ENCODE measurements at places on chromosomes 13 and 19. TPM values are rescaled to one million over a fixed set of nuclear protein-coding genes. Genes with fewer than 3 reads are reported as not detected.

Gene WDR87
- not detected for total RNA-seq

Gene ADGRE3
- total RNA-seq, result 1.2 TPM

DNA sequence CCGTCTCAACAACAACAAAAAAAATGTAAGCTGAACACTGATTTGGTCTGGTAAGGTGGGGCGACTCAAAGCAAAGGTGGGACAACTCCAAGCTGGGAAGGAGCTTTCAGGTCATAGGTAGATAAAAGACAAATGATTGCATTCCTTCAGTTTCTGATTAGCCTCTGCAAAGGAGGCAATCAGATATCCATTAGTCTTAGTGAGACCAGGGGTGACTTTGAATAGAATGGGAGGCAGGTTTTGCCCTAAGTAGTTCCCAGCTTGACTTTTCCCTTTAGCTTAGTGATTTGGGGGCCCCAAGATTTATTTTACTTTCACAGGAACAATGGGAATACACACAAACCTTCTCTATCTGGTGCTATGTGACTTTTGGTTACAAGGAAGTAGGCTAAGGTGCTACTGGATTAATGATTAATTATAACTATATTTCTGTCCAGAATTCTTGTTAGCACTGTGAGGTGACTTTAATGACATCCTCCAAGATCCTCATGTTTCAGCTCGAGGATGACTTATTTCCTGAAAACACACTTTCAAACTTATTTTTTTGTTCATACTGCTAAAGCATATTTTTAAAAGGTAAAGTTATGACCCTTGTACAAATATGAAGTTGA lies 10.6 kb upstream of the MTRF1 start:
- DNase-seq, result no peak

GRCh38 chr19:46978171-46978869 lies 41.3 kb upstream of the NPAS1 start:
- DNase-seq, result no peak

DNA sequence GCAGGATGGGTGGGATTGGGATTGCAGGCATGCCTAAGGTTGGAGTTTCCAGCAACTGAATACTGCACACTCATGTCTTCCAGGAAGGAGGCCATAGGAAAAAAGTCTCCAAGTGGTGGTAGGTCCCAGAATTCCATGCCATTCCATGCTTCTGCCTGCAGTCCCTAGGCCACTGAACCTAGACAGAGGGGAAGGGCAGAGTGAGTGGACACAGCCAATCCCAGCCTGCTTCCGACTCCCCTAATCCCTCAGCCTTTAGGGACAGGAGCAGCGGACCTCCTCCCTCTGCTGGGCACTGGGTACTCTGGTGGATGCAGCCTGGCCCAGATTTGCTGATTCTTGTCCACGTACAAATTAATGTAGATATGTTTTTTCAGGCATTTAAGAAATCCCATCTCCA lies 17.0 kb downstream of the VSTM2B start:
- DNase-seq, result no peak

DNA sequence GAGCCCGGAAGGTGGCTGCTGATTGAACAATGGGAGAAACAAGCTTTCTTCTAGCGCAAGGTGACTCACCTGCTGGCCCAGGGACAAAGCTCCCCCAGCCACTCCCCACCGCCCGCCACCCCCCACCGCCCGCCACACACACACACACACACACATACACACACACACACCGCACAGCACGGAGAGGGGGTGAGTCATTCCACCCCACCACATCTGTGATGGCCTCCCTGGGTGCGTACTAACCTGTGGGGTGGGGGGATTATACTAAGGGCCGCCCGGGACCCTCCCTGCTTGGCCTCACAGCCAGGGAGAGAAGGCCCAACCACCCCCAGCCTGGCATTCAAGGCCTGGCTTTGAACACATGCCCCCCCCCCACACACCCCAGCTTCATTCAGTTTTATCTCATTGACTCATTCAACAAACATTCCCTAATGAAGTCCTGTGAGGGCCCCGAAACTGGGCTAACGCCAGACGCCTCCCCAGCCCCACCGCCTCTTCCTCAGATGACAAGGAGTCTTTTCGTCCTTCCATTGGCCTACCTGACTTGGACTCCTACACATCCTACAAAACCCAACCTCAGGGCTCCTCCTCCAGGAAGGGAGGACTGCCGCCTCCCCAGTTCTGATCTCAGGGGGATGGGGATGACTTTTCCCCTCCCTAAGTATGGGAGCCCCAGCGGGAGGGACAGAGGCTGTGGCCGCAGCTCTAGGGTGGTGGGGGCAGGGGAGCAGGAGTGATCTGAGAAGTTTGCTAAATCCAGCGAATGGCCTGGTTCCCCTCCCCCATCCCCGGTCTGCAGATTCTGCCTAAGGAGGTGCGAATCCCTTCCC lies 5.8 kb upstream of the ONECUT3 start:
- DNase-seq, result no peak

DNA sequence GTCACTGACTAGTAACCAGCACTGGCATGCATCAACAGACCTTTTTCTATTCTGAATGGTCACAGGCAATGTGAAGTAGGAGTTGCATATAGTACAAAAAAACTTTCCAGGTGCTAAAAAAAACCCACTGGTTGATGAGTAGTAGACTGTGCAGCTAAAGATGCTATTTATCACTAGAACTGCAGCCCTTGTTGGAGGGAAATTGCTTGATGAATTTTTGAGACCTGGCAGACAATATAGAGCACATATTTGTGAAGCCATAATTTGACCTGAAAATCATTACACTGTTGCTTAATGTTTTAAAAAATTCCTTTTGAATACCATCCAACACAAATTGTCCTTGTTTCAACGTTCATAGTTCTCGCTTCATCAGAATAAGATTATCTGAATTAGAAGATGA lies 441.0 kb downstream of the KLF12 start:
- DNase-seq, result no peak

DNA sequence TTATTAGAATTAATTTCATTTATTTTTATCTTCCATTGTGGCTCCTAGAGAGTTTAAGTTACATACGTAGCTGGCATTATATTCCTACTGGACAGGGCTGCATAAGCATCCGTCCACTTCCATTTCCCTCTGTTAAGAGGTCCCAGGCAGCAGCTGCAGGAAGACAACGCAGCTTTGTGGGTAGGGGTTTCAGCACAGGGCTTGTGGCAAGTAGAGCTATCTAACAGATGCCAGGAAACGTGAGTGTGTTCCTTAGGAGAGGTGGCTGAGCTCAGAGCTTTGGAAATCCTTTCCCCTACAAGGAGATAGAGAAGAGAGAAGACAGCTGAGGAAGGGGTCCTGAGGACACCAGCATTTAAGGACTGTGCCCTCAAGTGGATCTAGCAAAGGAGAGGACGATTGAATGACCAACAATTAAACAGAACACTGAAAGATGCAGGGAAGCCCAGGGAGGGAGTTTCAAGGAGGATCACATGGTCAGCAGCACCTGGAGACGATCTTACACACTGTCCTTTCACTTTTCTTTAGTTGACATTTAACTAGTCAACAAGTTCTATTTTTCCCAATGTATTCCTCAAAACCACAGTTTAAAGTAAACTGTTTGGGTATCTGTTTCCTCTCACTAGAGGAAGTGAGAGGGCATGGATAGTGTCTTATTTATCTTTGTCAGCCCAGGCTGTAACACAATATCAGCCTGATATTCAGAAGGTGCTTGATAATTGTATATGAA lies 2.3 kb upstream of the N4BP2L1 start:
- DNase-seq, result no peak

DNA sequence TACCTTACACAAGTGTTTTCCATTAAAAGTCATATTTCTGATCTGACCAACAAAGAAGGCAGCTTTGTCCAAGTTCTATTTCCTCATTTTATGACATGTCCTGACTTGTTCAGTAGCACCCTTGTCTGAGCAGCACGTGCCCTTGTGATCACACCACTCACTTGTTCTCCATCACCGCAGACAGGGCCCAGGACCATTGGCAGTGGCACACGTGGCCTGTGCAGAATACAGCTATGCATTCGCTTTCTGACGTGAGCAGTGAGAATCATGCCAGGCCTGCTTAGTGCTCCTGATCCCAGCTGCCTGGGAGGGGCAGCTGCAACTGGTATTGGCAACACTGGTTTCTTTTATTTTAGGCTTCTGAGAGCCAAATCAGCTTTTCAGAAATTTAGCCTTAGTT lies 134.2 kb downstream of the FRY start:
- DNase-seq, result no peak

GRCh38 chr19:547117-547516 lies 3.3 kb downstream of the GZMM start:
- DNase-seq, result no peak

Gene SULT2A1
- not detected for total RNA-seq

Gene KLK6
- total RNA-seq, result 7.3 TPM

Gene AXL
- 36.2 TPM for total RNA-seq

DNA sequence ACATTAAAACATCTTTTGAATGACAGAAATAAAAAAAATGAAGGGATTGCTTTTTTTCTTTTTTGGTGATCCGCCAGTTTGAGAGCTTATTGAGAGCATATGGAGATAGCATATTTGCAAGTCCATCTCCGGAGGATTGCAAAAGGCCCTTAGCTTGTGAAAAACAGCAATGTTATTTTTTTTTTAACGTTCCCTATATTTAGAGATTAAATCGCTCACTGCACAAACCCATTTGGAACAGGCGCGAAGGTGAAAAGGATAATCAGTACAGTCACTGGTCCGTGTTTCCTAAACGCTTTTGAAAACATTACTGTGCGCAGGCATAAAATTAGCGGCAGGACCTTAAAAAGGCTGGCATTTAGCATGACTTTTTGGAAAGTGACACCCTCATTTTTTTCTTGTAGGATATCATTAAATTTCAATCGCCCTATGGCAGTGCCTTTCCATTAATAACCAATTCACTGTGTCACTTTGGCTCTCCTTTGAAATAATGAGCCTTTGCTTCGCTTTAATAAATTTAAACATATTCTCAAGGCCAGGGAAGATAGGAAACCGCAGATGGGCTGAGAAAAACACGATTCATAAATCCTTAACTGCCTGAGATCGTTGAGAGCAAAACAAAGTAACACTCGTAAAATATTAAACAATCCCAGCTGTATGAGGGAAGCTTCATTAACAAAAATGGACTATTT lies 342.2 kb downstream of the DACH1 start:
- peak; percentile 62 for DNase-seq

Gene MRPL57
- 9.8 TPM for total RNA-seq

GRCh38 chr13:33352041-33352440 lies 66.5 kb upstream of the STARD13 start:
- DNase-seq, result no peak

DNA sequence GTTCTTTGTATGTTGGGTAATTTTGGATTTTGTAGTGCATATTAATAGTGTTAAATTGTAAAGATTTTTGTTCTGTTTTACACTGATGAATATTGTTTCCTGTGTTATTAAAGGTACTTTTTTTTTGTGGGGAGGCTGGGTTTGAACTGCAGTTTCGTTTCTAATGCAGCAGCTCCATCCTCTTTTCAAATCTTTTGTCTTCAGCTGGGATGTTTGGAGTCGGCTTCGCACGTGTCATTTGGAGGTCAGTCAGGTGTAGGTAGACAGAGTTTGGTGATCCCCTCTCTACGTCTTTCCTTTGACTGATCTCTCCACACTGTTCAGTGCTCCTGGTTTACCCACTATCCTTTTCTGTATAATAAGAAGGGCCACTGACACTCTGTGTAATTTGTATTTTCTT lies 30.3 kb downstream of the TDRD3 start:
- no peak for DNase-seq

DNA sequence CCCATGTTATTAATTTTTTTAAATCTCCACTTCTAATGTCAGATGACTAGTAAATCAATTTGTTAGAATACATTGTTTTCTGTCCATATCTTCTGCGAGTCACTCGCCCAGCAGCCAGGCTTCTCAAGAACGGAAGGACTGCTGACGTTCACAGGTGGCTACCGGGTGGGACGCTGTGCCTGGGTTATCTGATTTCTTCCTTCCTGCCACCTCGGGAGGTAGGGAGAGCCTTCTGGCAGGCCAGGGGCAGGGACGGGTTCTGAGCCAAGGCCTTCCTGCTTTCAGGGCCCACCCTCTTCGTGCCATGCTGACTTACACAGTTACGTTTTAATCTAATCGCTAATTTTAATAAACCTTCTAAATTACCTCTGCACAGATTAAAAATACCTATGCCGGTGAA lies 7.9 kb upstream of the C1QTNF9 start:
- DNase-seq, result no peak

GRCh38 chr19:4583961-4584669 lies 24.6 kb upstream of the SEMA6B start:
- no peak for DNase-seq

Gene LMTK3
- total RNA-seq, result 0.79 TPM

GRCh38 chr19:38657633-38658222 lies 10.3 kb downstream of the ACTN4 start:
- no peak for DNase-seq

DNA sequence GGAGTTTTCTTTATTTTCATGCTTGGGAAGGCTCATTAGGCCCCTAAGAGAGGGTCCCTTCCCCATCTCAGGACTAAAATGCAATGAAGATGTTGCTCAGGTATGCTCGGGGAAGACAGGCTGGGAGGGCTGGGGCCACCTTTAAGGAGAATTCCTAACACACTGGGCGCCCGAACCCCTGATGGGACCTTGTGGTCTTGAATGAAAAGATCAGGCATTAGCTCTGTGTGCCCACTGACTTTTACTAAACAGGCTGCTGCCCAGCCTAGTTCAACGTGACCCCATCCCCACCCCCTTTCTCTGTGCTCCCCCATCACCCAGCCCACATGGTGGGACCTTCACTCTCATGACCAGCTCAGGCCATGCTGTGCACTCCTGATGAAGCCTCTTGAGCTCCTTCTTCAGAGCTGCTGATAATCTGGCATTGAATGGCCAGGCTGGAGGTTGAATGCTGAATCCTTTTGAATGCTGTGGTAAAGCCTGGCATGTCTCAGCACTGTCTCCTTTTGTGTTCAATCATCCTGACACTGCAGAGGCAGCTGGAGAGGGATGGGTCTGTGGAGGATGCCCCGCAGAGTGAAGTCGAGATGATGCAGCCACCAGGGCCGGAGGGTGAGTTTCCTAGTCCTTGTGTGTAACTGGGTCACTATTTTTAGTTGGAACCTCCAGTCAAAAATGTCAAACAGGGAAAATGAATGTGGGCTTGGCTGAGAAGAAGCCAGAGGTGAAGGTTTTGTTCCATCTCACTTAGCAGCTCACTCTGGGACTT lies 209.1 kb downstream of the UQCRFS1 start:
- DNase-seq, result no peak

DNA sequence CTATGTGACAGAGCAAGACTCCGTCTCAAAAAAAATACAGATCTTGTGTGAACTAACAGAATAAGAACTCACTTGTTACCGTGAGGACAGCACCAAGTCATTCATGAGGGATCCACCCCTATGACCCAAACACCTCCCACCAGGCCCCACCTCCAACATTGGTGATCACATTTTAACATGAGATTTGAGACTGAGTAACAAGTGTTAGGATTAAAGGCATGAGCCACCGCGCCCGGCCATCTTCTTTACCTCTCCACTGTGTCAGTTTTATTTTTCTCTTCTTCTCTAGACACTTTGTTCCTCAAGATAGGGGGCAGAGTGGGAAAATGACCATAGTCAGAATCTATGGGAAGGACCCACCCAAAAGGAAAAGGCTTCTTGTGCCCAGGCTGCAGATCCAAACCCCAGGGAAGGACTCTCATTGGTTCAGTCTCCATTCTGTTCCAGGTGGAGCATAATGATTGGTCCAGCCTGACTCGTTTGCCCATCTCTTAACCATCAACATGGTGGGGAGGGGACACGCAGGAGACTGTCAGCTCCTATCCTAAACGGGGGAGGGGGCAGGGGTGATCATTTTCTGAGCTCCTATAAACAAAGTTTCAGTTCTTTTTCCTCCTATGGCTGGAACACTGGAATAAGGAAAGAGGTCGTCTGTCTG lies 1.3 kb upstream of the CALM3 start:
- no peak for DNase-seq

All from skin of body (tissue), 3 donors.